ENCODE measurements at places on chromosomes 6 and 20.

- DNase-seq, result no peak
These were observed 435 bp upstream of the ZNF322 start for GRCh38 chr6:26660000-26660361.

- DNase-seq, result no peak
These were observed 64.9 kb upstream of the CITED2 start for GRCh38 chr6:139439349-139439748.

GRCh38 chr6:44456070-44456965 lies 68.8 kb downstream of the CDC5L start:
- peak; percentile 58 for DNase-seq

- DNase-seq, result no peak
These were observed 241.4 kb upstream of the SOX4 start for GRCh38 chr6:21352131-21352530.

GRCh38 chr6:37840143-37840939 lies 20.8 kb downstream of the ZFAND3 start:
- no peak for DNase-seq

DNA sequence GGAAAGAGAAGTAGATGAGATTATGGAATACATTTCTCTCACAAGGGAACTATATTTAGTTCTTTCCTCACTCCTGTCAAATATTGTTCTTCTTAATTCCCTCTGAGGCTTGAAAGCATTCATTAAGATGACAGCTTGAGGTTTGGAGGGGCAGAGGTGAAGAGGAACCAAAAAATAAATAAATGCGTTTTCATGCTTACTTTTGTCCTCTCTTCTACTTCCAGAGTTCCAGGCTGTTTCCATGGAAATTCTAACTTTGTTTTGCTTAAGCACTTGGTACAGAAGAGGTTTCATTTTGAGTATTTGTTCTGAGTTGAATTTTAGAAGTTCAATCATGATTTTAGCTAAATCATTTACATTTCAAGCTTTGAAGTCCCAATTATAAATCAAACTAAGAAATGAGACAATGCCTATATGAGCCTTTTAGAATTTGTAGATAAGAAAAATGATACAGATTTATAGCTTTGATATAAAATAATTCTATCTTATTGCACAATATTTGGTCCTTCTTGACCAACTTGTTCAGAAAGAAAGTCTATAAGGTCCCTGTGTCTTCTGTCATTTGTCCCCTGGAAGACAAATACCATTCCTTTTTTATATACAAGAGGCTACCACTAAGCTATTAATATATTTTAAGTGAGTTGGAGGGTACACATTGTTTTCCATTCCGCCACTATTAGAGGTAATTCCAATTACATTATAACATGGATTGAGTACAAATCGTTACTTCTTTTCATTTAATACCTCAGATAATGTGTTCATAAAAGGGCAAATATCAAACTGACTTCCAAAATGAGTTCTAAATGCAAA lies 16.3 kb downstream of the RBM24 start:
- DNase-seq, result no peak

- no peak for DNase-seq
These were observed 4.9 kb downstream of the SPINT4 start for GRCh38 chr20:45727044-45727443.

GRCh38 chr20:17541996-17542395 lies 10.8 kb upstream of the BFSP1 start:
- no peak for DNase-seq

DNA sequence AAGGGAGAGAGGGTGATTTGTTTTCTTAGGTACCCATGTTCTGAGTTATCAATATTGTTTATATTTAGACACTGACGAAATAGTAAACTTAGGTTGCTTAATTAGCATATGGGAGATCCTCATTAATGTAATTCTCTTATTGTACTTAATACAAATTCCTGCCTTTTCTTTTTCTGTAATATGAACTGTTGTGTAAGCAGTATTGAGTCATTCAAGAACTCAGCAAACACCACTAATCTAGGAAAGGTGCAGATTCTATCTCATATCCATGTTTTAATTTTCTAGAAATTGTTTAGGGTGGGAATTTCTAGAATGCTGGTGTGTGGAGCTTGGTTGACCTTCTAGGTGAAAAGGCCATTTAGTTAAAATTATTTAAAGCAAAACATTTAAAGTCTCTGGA lies 216.0 kb downstream of the ZFAND3 start:
- no peak for DNase-seq

DNA sequence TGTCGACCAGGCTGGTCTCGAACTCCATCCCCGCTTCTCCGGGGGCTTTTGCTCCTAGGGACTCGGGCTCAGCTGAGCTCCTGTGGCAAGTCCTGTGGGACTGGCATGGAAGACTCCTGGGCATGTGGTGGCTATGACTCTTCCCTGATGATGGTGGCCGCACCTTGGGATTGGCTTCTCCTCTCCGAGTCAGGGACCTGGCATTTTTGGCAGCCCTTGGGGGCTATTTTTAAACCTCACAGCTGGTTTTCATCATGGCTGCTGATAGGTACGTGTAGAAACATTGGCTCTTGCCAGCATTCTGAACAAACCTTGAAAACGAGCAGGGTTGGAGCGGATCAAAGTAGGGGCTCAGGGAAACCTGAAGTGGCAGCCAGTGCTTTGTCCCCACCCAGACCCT lies 54.1 kb downstream of the RBM38 start:
- no peak for DNase-seq

DNA sequence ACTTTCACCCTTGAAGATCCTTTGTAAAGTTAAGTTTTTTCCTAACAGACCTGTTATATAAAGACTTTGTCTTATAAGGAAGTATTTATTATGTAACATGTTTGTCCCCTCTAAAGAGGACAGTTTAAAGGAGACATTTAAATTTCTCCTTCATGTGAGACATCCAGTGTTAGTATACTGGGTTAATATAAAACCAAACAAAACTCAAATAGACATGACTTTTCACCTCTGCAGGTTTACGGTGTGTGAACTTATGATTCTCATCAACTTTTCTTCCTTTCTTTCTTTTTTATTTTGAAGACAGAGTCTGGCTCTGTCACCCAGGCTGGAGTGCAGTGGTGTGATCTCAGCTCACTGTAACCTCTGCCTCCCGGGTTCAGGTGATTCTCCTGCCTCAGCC lies 17.4 kb upstream of the MPC1 start:
- DNase-seq, result no peak

Data from left lobe of liver (tissue), 2 donors.